ENCODE measurements at places on chromosomes 4 and X.

- no peak for DNase-seq
Observed at GRCh38 chrX:150405006-150405405, 41.9 kb downstream of the MAMLD1 start.

- no peak for DNase-seq
Observed at GRCh38 chr4:31275906-31276305, 555.7 kb downstream of the PCDH7 start.

DNA sequence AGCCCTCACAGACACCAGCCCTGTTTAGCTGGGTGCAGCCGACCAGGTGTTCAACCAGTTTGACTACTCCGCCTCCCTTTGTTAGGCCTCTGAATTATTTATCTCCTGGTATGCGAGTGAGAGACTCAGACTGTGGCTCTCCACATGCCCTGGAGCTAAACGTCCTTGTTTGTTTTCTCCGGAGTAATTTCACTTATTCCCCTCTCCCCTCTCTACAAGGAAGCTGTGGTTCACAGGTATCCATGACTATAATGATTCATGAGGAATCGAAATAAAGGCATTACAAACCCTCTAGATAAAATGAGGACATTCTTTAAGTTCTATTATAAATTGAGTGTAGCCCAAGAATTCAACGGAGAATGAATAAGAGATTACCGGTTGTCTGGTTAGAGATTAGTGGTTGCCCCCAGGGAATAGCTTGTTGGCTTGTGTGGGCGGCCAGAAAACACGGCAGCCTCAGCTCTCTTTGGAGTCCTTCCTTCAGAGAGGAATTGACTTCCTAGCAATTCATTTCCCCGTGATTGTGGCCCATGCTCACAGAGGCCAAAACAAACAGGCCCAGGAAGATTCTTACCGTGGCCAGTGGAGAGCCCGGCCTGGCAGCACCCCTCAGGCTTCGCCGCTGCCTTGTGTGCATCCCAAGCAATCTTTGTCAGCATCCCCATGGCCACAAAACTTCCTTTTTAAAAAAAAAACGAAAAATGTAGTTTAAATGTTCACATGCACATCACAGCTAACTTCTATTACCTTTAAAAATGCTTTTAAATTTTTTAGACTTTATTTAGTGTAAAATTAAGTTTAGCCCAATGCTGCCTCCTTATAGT is 60.2 kb upstream of the CBR4 start:
- no peak for DNase-seq

- DNase-seq = no peak
Observed at GRCh38 chr4:40228497-40229365, 31.9 kb downstream of the RHOH start.

DNA sequence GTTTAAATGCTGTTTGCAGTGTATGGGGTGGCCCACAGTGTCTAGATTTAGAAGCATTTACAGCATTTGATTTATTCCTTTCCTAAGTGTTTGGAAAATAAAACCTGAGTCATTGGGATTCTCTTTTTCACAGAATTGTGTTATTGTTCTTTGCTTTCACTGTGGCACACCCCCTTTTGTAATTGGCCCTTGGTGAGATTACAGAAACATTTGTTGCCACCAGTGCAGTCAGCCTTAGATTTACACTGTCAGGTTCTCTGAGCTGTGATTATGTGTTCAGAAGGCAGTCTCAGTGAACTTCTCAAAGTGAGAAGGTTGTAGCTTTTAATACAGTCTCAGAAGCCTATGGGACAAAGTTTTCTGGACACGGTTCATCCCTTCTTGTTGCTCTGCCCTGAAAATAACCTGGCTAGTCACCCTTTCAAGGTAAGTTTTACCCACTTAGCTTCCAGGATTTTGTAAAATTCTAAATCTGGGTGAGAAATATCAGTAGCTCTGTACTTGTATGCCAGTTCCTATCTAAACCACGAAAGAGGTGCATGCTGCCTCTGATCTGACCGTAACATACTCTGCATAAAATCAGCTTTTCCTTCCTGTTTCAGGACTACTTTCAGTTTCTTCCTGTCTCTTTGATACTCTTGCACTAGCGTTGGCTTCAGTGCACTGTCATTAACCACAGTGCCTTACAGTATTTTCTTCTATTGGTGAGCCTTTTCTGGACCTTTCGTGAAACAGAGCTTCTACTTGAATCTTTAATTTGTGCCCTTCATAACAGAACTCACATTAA is 12.6 kb downstream of the RUFY3 start:
- DNase-seq = no peak

DNA sequence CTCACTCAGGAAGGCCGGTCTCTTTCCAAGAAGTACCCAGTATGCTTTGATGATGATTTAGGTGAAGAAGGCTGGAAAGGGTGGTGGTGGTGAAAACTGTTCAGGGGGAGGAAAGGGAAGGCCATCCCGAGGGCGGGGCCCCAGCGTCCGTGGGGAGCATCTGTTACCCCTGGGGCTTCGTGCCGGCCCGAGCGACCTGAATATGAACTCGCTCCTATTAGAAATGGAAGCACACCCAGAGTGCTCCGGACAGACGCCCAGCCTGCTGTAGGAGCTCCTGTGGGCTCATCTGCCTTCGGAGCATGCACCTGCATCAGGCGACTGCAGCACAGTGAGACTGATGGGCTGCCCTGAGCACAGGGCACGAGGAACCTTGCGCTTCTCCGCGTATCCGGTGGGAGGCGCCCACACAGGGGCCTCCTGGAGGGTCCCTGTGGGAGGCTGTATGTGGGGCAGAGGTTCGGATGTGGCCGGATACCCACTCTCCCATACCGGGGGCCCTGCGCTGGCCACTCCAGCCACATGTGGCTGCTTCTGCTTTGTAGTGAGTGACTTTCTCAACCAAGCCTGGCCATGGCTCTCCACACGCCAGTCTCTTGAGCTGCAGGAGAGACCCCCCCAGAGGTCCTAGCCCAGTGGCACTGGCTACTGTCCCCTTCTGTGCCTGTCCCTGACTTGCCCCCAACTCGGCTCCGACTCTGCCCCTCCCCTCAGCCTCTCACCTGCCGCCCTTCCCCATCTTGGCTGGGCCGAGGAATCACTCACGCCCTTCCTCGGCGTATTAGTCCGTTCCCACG is 36.7 kb downstream of the FGFRL1 start:
- no peak for DNase-seq

- no peak for DNase-seq
Observed at GRCh38 chrX:69309074-69309792, 144.0 kb upstream of the PJA1 start.

DNA sequence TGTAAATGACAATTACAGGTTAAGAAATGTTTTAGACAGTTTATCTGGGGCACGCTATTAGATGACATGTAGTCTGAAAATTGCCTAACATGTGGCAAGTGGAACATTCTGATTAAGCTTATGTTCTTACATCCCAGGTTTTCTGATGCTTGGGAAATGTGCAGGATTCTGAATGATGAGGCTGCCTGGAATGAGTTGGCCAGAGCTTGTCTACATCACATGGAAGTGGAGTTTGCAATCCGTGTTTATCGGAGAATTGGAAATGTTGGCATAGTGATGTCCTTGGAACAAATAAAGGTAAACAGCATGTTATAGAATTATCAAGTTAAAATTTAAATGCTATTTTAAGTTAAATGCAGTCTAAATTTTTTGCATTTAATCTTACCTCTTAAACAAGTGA is 49.3 kb downstream of the WDR19 start:
- DNase-seq = no peak

DNA sequence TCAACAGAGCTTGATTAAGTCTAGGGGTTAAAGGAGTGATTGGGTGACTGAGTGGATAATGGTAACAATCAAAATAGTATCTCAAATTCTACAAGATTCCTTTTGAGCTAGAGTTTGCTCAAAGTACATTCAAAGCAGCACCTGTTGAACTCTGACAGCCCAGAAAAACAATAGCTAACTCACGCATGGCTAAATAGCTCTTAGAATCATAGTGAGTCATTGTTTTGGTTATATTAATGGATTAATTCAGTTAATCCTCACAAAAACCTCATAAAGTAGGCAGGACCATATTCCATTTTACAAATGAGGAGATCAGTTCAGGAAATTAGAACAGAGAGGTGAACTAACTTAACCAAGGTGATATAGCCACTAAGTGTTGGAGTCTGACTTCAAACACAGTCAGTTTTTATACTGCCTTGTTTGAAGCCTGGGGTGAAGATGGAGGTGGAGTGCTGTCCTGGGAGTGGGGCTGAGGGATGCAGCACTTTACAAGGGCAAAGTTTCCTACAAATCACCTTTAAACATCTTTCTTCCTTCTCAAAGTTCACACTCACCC is 35.9 kb upstream of the PPM1K start:
- DNase-seq = no peak

GRCh38 chrX:83511208-83511607 is 3.1 kb downstream of the POU3F4 start:
- DNase-seq = no peak

DNA sequence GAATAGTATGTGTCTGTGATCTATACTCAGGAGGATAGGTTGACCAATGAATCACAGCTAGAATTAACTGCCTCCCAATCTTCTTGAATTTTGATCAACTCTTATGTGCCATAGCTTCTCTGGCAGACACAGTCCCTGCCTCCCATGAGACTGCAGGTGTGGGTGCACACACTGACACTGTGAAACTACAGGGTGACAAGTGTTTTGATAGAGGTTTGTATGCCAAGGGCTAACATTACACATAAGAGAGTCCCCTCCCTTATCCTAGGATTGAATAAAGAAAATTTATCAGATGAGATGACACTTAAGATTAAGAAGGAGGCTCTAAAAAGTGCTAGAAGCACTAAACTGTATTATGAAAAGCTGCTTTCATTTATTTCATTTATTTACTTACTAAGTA is 218.4 kb upstream of the BMP3 start:
- DNase-seq = no peak

- DNase-seq = no peak
Observed at GRCh38 chr4:91222014-91222413, 1081.8 kb upstream of the GRID2 start.

DNA sequence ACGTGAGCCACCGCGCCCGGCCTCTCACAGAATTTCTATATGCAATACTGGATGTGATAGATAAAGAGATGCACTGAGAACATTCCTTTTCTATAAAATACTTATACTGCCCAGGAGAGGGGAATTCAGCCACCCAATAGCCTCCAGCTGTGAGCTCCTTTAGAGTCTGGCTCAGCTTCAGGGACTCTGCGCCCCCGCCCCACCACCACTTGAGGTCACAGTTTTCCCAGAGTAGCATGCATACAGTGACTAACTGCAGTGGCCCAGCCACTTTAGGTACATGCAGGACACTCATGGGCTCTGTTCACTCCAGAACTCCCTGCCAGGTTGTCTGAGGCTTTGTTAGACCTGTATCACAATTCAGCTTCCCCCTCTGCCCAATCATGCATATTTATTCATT is 144.4 kb upstream of the TET2 start:
- no peak for DNase-seq

DNA sequence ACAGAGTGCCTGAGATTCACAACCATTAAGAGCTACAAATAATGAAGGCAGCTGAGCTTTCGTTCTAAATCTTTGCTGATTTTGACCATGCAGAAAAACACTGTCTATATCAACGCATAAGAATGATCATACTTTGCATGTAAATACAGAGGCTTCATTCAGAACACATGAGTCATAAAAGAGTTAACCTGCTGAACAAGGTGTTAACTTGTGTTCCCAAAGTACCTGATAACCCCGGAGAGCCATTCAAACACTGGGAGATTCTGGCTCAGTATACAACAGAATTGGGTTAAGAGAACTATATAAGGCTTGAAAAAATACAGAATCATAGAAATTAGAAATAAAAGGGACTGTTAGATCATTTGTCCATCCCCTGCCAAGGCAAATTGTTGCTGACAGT is 964.3 kb upstream of the TENM3 start:
- no peak for DNase-seq

GRCh38 chr4:15104825-15105224 is 102.5 kb downstream of the CPEB2 start:
- no peak for DNase-seq

DNA sequence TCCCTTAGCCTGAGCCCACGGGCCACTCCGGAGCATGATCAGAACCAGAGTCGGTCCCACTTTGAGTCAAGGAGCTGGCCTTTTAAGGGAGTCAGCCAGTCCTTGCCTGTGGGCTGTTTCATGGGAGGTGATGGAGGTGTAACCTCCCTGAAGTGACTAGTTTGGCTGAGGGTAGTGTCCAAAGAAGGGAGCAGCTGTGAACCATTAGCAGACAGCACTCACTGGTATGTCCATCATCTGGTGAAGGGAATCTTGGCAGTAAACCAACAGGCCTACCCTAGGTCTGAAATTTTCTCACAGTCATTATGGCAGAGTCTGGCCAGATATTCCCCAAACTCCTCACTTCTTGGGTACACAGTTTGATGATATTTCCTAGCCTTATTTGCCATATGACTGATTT is 12.3 kb upstream of the REPS2 start:
- no peak for DNase-seq

- no peak for DNase-seq
Observed at GRCh38 chr4:181848357-181848756, 394.8 kb upstream of the TENM3 start.

GRCh38 chr4:187618701-187619281 is 376.8 kb upstream of the ZFP42 start:
- no peak for DNase-seq

- no peak for DNase-seq
Observed at GRCh38 chrX:134024686-134025377, 39.4 kb upstream of the GPC3 start.
